ENCODE measurements at places on chromosomes 16 and 17. TPM values are rescaled to one million over a fixed set of nuclear protein-coding genes. Genes with fewer than 3 reads are reported as not detected.

The CCDC40 gene
- 0.43 TPM for total RNA-seq

The RNF222 gene
- total RNA-seq, result 0.43 TPM

The DOC2B gene
- 1.7 TPM for total RNA-seq

The GPRC5C gene
- total RNA-seq, result 36.2 TPM

The CRYM gene
- total RNA-seq, result 0.64 TPM
